Lung (tissue), 17 donors: ENCODE measurements at places on chromosomes 4 and X. TPM values are rescaled to one million over a fixed set of nuclear protein-coding genes. Genes with fewer than 3 reads are reported as not detected.

ANXA10 gene
- not detected for total RNA-seq

P2RY8 gene
- total RNA-seq: 8.3 TPM

CDKL5 gene
- 29.2 TPM for total RNA-seq

XAGE2 gene
- total RNA-seq: 1.0 TPM

SNX12 gene
- total RNA-seq: 42.0 TPM

USP17L19 gene
- not detected for total RNA-seq

GRCh38 chrX:22689290-22689689 is 310.5 kb upstream of the DDX53 start:
- H3K27ac ChIP-seq: no peak overlapping the region
- H3K4me3 ChIP-seq: no peak overlapping the region
- no peaks in the 10 kb centered on the region for H3K36me3 ChIP-seq
- DNase-seq: no peak

GRCh38 chrX:79604364-79604763 is 237.2 kb upstream of the ITM2A start:
- no peak overlapping the region for H3K27ac ChIP-seq
- no peak overlapping the region for H3K4me3 ChIP-seq
- H3K4me1 ChIP-seq: no peaks in the 10 kb centered on the region
- H3K36me3 ChIP-seq: no peaks in the 10 kb centered on the region
- no peaks in the 10 kb centered on the region for H3K27me3 ChIP-seq
- no peak for DNase-seq

DNA sequence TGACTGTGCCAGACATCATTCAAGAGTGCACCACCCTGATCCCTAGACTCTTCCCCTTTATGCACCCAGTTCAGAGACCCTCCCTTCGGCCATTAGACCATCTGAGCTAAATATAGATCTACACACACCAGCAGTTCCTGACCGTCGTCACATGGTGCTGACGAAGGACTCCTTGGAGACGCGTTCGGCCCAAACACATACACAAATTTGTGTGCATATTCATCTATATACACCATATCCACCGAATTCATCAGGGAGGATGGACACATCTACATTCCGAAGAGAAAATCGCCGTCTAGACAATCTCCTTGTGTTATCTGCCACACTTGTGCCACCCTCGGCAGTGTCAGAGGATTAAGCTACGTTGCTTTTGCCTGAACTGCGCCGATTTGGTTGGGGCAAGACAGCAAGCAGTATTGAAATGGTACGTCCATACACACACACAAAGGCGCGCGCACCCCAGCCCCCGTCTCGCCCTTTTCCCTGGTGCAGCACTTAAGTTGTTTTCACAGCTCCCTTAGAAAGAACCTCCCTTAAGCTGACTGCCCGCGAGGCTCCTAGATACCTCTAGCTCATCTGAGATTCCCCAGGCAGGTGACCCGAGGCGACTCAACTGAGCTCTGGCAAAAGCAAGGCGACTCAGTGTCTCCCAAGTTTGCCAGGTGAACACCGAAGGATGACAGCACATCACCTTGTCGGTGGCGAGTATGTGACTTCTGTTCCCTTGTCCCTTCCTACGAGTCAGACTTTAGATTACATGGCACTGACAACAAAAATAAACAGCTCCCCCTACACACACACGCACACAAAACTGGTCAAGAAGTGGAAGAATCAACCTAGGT is 1.0 kb downstream of the RASGEF1B start:
- peak overlapping the region; percentile 78 for H3K4me3 ChIP-seq
- H3K27ac ChIP-seq: peak overlapping the region; percentile 98
- peak; percentile 69 for DNase-seq
- H3K4me1 ChIP-seq: peaks cover 24% of the 10 kb centered on the region
- no peaks in the 10 kb centered on the region for H3K27me3 ChIP-seq

- peaks cover 3% of the 10 kb centered on the region for H3K36me3 ChIP-seq
- no peaks in the 10 kb centered on the region for H3K27me3 ChIP-seq
- no peaks in the 10 kb centered on the region for H3K4me1 ChIP-seq
- no peak overlapping the region for H3K4me3 ChIP-seq
- peak; percentile 19 for DNase-seq
Measured at GRCh38 chr4:158667651-158668198, 4.0 kb downstream of the C4orf46 start.

GRCh38 chr4:6548201-6548881 is 26.6 kb upstream of the MAN2B2 start:
- no peak overlapping the region for H3K27ac ChIP-seq
- H3K36me3 ChIP-seq: no peaks in the 10 kb centered on the region
- H3K4me1 ChIP-seq: no peaks in the 10 kb centered on the region

DNA sequence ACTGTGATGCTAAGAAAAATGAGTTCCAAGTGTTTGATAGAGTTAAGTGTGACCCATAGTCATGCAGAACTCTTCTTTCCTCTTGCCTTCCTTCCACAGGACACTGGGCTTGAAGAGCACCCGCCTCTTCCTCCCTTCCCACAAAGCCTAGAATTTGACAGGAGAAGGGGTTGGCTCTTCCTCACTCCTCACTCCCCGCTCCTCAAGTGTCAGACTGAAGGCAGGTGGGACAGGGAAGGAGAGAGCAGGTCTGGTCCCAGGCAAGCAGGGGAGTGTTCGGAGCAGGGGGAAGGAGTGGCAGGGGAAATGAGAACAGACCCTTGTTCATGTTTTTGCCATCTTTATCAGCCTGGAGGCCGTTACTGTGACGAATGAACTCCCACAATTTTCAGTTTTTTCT is 10.7 kb downstream of the MAGED2 start:
- H3K36me3 ChIP-seq: peaks cover 7% of the 10 kb centered on the region
- H3K27me3 ChIP-seq: no peaks in the 10 kb centered on the region
- no peak overlapping the region for H3K27ac ChIP-seq
- H3K4me3 ChIP-seq: no peak overlapping the region
- DNase-seq: no peak
- H3K4me1 ChIP-seq: no peaks in the 10 kb centered on the region

DNA sequence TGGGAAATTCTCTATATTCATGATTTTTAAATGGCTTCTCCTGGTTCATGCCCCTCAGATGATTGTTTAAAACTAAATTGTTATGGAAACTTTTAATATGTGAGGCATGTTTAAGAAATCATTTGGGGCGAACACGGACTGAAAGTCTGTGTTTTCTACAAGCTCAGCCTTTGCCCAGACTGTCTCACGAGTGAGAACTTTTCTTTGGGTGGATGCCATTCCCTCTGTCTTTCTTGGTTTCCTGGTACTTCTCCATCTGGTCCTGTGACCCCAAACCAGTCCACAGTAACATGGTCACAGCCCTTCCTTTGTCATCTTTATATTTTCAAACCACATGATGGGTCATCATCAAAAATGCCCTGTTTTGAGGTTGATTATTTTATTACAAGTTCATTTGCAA is 186.6 kb upstream of the GNPDA2 start:
- no peak for DNase-seq
- H3K4me1 ChIP-seq: no peaks in the 10 kb centered on the region
- no peak overlapping the region for H3K27ac ChIP-seq
- H3K27me3 ChIP-seq: no peaks in the 10 kb centered on the region

DNA sequence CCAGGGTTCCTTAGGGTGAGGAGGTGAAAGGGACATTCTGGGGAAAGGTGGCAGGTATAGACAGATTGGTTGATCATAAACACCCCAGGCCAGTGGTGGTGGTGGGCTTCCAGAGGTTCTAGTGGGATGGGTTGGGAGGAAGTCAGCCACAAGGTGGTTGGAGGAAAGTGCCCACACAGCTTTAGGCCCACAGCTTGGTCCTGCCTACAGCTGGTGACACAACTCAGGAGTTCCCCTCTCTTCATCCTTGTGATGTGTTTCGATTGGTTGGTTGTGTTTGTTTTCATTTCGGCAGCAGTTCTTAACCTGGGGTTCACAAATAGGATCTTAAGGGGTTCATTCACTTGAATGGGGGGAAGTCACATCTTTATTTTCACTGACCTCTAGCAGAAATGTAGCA is 157.0 kb downstream of the TMEM164 start:
- H3K27me3 ChIP-seq: peaks cover 20% of the 10 kb centered on the region
- no peak overlapping the region for H3K4me3 ChIP-seq
- DNase-seq: no peak
- H3K36me3 ChIP-seq: no peaks in the 10 kb centered on the region
- no peaks in the 10 kb centered on the region for H3K4me1 ChIP-seq

- H3K27ac ChIP-seq: no peak overlapping the region
- peaks cover 19% of the 10 kb centered on the region for H3K4me1 ChIP-seq
- no peaks in the 10 kb centered on the region for H3K27me3 ChIP-seq
- no peak for DNase-seq
Measured at GRCh38 chr4:89277412-89277811, 30.2 kb downstream of the GPRIN3 start.

DNA sequence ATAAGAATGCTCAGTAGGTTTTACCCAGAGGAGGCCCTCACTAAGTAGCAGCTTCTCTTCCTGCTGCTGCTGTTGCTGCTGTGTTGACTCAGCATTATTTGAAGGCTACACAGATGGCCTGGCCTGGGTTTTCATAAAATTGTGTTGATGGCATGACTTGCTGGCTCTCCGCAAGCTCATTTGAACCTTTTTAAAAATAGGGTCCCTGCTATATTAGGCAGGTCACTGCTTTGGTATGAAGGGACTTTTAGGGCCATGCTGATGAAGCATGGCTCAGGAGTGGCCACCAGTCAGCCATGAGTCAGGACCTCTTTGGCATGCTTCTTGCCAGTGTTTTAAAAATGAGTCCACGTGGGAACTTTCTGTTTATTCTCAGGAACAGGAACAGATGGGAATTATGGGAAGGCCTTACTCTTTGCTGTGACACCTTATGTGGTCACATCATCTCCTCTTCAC is 128.7 kb downstream of the MID1IP1 start:
- H3K36me3 ChIP-seq: no peaks in the 10 kb centered on the region
- H3K27ac ChIP-seq: no peak overlapping the region
- H3K4me1 ChIP-seq: no peaks in the 10 kb centered on the region
- peaks cover 5% of the 10 kb centered on the region for H3K27me3 ChIP-seq
- H3K4me3 ChIP-seq: no peak overlapping the region
- DNase-seq: peak; percentile 22

GRCh38 chr4:81688085-81688484 is 216.4 kb upstream of the RASGEF1B start:
- no peak overlapping the region for H3K4me3 ChIP-seq
- H3K27me3 ChIP-seq: no peaks in the 10 kb centered on the region
- H3K27ac ChIP-seq: no peak overlapping the region
- no peaks in the 10 kb centered on the region for H3K4me1 ChIP-seq
- no peaks in the 10 kb centered on the region for H3K36me3 ChIP-seq

GRCh38 chr4:111512081-111512783 is 633.0 kb upstream of the FAM241A start:
- no peak overlapping the region for H3K27ac ChIP-seq
- no peaks in the 10 kb centered on the region for H3K36me3 ChIP-seq
- no peak overlapping the region for H3K4me3 ChIP-seq
- no peak for DNase-seq
- H3K27me3 ChIP-seq: no peaks in the 10 kb centered on the region
- no peaks in the 10 kb centered on the region for H3K4me1 ChIP-seq

DNA sequence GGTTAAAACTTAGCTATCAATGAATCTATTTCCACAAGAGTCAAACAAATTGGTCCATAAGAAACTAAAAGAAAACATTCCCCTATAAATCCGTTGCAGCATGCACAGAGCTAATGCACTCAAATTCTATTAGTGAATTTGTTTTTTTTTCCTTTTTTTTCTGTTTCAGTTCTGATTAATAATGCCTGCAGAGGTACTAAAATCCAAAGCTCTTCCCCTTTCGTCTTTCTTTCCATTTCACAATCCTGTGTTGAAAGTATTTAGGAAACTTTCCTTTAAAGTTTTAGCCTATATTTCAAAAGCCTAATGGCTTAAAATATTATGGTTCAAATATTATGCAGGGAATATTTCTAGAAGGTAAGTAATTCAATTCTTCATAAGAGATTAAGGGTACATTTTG is 45.9 kb upstream of the VEGFD start:
- no peak for DNase-seq
- H3K27me3 ChIP-seq: peaks cover 23% of the 10 kb centered on the region
- H3K36me3 ChIP-seq: no peaks in the 10 kb centered on the region

GRCh38 chr4:80219301-80220025 is 22.2 kb downstream of the PRDM8 start:
- H3K27ac ChIP-seq: no peak overlapping the region
- DNase-seq: no peak
- no peaks in the 10 kb centered on the region for H3K36me3 ChIP-seq
- H3K4me1 ChIP-seq: no peaks in the 10 kb centered on the region
- peaks cover 11% of the 10 kb centered on the region for H3K27me3 ChIP-seq

DNA sequence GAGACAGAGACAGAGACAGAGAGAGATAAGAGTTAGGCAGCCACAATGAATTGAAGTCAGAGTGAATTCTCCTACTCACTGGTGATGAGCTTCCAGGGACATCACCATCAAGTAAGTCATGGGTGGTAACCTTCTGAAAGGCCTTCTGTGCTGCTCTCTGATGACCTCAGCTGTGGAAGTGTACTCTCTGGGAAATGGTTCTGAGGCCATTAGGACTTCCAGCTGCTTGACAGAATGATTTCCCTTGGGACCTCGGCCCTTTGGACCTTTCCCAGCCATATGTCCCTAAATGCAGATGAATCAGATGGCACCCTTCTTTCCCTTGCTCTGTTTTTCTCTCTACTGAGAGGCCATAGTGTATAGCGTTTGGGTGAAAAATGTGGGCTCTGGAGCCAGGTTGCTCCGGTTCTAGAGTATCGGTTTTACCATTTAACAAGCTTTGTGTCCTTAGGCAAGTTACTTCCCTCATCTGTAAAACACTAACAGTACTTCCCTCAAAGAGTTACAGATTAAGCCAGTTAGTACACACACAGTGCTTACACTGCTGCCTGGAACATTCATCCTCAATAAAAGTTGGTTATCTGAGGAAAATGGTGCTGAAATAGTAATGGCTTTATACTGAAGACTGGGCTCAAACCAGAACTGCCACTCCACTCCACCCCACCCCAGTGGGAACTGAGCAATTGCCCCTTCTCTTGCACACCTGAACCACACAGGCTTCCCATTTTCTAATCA is 7.6 kb downstream of the SEPTIN11 start:
- H3K4me3 ChIP-seq: no peak overlapping the region
- peaks cover 4% of the 10 kb centered on the region for H3K36me3 ChIP-seq
- H3K27ac ChIP-seq: no peak overlapping the region
- peaks cover 25% of the 10 kb centered on the region for H3K4me1 ChIP-seq
- no peaks in the 10 kb centered on the region for H3K27me3 ChIP-seq

DNA sequence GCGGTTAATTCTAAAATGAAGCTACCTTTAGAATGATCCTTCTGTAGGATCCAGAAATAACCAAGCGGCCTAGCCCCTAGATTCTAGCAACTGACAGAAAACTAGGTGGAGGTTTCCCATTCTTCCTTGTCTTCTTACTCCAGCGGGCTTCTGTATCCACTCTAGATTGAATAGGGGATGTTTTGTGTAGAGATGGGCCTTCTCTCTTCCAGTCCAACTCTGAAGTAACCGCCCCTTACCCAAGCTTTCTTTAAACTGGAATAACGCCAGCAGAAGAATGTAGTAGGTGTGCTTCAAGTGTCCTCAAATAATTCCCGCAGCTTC is 386 bp upstream of the TMEM184C start:
- peak overlapping the region; percentile 0 for H3K27ac ChIP-seq
- H3K4me1 ChIP-seq: no peaks in the 10 kb centered on the region
- no peak for DNase-seq

GRCh38 chr4:185357211-185357610 is 38.5 kb downstream of the LRP2BP start:
- no peak overlapping the region for H3K4me3 ChIP-seq
- no peak overlapping the region for H3K27ac ChIP-seq
- no peaks in the 10 kb centered on the region for H3K27me3 ChIP-seq
- H3K36me3 ChIP-seq: peaks cover 5% of the 10 kb centered on the region

GRCh38 chr4:24559889-24560288 is 24.5 kb downstream of the DHX15 start:
- H3K4me3 ChIP-seq: no peak overlapping the region
- no peaks in the 10 kb centered on the region for H3K27me3 ChIP-seq
- no peaks in the 10 kb centered on the region for H3K4me1 ChIP-seq
- H3K36me3 ChIP-seq: peaks cover 3% of the 10 kb centered on the region
